ENCODE measurements at places on chromosomes 5 and 9. TPM values are rescaled to one million over a fixed set of nuclear protein-coding genes. Genes with fewer than 3 reads are reported as not detected.

Gene SPZ1
- not detected for total RNA-seq

DNA sequence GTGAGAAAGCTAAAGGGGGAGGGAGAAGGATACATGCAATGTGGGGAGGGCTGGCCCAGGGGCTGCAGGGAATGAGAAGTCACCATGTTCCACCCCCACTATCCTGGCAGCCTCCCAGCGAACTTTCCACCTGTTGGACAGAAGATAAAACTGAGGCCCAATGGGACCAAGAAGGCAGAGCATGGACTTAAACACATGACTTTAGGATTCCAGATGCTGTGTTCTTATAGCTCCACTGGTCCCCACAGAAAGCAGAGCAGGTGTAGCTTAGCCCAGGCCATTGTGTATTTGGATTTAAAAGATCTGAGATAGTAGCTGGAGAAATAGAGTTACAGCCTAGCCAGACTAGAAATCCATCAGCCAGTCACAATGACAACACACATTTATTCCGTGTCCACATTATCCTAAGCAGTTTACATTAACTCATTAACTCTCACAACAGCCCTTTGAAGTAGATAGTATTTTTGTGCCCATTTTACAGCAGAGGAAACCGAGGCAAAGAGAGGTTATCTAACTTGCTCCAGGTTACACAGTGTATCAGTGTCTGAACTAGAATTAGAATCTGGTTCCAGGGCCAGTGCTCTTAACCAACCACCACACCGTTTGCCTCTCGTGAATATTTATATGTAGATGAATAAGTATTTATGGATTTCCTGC, 121.0 kb downstream of the RGS3 start:
- no peak for DNase-seq

DNA sequence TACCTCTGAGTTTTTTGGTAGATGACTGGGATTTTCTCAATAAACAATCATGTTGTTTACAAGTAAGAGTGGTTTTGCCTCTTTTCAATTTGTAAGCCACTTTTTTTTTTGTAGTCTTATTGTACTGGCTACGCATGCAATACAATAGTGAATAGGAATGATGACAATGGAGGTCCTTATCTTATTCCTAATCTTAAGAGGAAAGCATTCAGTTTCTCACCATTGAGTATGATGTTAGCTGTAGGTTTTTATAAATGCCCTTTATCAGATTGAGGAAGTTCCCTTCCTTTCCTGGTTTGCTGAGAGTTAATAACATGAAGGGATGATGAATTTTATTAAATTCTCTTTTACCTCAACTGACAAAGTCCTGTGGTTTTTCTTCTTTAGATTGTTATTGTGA, 155.2 kb downstream of the ADAMTSL1 start:
- no peak for DNase-seq

DNA sequence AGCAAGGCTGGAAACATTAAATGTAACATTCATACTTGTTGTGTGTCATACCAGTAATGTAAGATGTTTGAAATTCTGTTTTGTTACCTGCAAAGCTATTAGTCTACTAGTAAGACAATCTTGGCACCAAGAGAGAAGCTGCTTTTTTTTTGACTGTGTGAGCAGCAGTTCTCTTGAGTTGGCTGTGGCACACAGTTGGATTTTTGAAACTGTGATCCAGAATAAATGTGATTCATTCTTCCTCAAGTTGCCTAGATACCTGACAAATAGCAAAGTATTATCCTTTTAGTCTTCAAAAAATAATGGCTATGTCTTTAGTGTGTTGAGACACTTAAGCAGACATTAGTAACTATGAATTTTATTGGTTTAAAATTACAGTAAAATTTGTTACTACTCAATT, 57.2 kb upstream of the HAPLN1 start:
- DNase-seq: no peak

- DNase-seq: no peak
Observed at GRCh38 chr5:107764976-107765804, 94.5 kb upstream of the EFNA5 start.

DNA sequence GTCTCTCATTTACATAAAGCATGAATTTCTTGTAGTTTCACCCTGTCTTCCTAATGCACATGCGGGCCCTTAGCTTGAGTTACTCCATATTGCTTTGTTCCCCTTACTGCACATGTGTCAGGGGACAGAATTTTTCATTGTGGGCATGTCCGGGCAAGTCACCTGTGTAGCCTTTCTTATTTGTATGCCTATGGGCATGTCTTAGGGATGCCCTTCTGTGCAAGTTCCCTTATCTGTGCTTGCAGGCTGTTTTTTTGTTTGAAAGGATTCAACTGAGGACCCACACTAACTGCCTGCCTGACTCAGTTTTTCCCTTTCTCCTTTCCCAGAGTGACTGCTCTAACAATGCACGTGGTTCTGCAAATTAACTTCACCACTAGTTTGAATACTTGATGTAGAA, 161.7 kb downstream of the YTHDC2 start:
- DNase-seq: no peak
